Stimulated activated naive CD4-positive, alpha-beta T cell treated with Interleukin-2 at 50 U/mL for 16 hours (primary cell): ENCODE measurements at places on chromosomes 13 and 19.
A peak's percentile ranks its signal among the peaks of the same experiment; 100 is the strongest.

GRCh38 chr13:45021250-45021649 lies 31.9 kb downstream of the GPALPP1 start:
- DNase-seq: no peak

DNA sequence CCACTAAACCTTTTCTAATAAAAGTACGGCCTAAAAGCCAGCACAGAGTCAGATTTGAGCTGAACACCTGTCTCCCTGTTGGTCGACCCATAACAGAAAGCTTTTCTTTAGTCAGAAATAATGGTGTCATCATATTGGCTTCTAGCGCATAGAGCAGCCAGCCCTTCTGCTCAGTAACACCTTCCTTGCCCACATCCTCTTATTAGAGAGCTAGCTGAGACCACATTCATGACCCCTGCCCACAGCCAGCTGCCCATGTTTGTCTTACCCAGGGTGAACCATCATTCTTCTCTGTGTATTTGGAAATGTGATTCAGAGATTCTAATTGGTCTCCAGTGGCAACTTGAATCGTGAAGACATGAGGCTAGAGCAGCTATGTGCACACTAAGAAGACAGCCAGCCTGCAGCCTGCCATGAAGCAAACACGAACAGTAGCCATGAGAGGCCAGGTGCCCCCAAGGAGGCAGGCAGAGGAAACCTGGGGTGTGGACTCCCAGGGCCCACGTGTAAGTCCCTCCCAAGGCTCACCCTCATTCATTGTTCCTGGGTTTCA lies 82.3 kb upstream of the PDCD5 start:
- DNase-seq: no peak

- no peak for DNase-seq
These were observed 89.9 kb downstream of the COL4A2 start for GRCh38 chr13:110396913-110397381.

- DNase-seq: no peak
These were observed 10.1 kb downstream of the RHPN2 start for GRCh38 chr19:33054623-33055022.

DNA sequence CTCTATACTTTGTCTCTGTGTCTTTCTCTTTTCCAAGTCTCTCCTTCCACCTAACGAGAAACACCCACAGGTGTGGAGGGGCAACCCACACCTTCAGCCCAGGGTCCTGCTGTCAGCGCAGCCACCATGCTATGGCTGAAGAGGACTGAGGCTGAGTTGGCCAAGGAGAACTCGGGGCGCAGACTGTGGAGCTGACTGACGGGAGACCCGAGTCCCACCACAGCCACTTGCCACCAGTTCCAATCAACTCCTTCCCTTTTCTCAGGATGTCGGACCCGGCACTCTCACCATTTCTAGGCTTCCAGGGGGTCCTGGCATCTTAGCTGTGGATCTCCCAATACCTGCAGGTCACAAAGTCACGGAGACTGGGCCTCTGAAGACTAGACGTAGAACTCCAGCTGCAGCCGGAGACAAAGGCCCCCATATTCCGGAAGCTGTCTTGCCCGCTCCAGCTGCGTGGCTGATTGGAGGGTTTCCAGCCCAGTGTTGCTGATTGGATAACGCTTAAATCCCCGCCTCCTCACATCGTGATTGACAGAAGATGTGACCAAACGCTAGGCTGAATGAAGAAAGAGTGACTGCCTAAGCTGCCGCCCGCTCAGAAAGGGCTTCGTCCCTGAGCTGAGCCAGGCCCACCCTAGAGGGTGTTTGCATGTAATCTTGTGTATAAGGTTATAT lies 63.6 kb downstream of the ZNF429 start:
- DNase-seq: peak; percentile 60

- DNase-seq: no peak
These were observed 321.2 kb downstream of the IRS2 start for GRCh38 chr13:109465148-109465547.
